ENCODE measurements at places on chromosomes 12 and 14. TPM values are rescaled to one million over a fixed set of nuclear protein-coding genes. Genes with fewer than 3 reads are reported as not detected.

The PTHLH gene
- total RNA-seq = not detected

The RNF212B gene
- total RNA-seq = not detected

The TBX5 gene
- not detected for total RNA-seq

The TGM1 gene
- total RNA-seq = 3.1 TPM

GRCh38 chr14:32934073-32934880 is 4.4 kb upstream of the NPAS3 start:
- H3K27me3 ChIP-seq = peaks cover 60% of the 10 kb centered on the region
- H3K27ac ChIP-seq = no peak overlapping the region
- no peaks in the 10 kb centered on the region for H3K36me3 ChIP-seq
- no peak for DNase-seq

- no peaks in the 10 kb centered on the region for H3K36me3 ChIP-seq
- H3K4me3 ChIP-seq = no peak overlapping the region
- no peak overlapping the region for H3K27ac ChIP-seq
- no peaks in the 10 kb centered on the region for H3K27me3 ChIP-seq
- H3K4me1 ChIP-seq = no peaks in the 10 kb centered on the region
These were observed 236.1 kb downstream of the C12orf50 start for GRCh38 chr12:87793131-87793530.

- DNase-seq = no peak
- no peak overlapping the region for H3K27ac ChIP-seq
- no peaks in the 10 kb centered on the region for H3K4me1 ChIP-seq
- H3K4me3 ChIP-seq = no peak overlapping the region
- H3K36me3 ChIP-seq = no peaks in the 10 kb centered on the region
- H3K27me3 ChIP-seq = peaks cover 2% of the 10 kb centered on the region
These were observed 62.0 kb upstream of the LMNTD1 start for GRCh38 chr12:25615119-25615518.

GRCh38 chr14:75521415-75522199 is 662 bp upstream of the BATF start:
- peak overlapping the region; percentile 98 for H3K27ac ChIP-seq
- peak; percentile 31 for DNase-seq
- H3K4me3 ChIP-seq = peak overlapping the region; percentile 90
- H3K27me3 ChIP-seq = no peaks in the 10 kb centered on the region
- peaks cover 54% of the 10 kb centered on the region for H3K4me1 ChIP-seq

DNA sequence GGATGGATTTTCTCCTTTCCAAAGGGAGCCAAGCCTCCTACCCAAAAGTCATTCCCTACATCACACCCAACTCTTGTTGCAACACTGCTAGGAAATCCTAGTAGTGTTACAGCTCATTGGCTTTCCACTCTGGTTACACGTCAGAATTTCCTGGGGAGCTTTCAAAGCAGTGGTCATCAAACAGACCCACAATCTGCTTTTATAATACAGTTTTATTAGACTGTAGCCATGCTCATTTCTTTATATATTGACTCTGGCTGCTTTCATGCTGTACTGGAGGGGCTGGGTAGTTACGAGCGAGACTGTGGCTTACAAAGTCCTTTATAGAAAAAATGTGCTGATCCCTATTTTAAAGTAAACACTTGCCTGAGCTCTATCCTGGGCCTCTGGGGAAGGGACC is 34.3 kb downstream of the ZFYVE26 start:
- H3K4me1 ChIP-seq = no peaks in the 10 kb centered on the region
- peaks cover 32% of the 10 kb centered on the region for H3K36me3 ChIP-seq
- H3K4me3 ChIP-seq = no peak overlapping the region

DNA sequence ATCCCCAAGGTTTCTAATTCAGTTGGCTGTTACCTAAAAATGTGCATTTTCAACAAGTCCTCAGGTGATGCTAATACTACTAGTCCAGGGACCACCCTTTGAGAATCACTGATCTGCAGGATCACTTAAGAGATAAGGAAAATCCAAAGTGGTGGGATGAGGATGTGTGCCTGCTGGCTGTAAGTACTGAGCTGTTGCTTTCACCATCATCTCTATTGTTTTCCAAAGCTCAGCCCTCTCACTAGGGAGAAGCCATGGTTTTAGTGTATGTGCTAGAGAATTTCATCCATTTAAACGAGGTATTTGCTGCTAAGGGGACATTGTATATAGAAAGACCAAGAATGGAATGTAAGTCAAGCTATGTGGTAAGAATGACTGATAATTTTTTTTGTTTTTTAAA is 202.3 kb downstream of the KIF21A start:
- H3K36me3 ChIP-seq = no peaks in the 10 kb centered on the region
- no peaks in the 10 kb centered on the region for H3K4me1 ChIP-seq
- no peak for DNase-seq
- H3K4me3 ChIP-seq = no peak overlapping the region

- no peak overlapping the region for H3K27ac ChIP-seq
- H3K4me3 ChIP-seq = no peak overlapping the region
- H3K4me1 ChIP-seq = peaks cover 59% of the 10 kb centered on the region
- DNase-seq = no peak
- H3K36me3 ChIP-seq = no peaks in the 10 kb centered on the region
- H3K27me3 ChIP-seq = peaks cover 2% of the 10 kb centered on the region
These were observed 2.7 kb upstream of the SOAT2 start for GRCh38 chr12:53100466-53101151.

DNA sequence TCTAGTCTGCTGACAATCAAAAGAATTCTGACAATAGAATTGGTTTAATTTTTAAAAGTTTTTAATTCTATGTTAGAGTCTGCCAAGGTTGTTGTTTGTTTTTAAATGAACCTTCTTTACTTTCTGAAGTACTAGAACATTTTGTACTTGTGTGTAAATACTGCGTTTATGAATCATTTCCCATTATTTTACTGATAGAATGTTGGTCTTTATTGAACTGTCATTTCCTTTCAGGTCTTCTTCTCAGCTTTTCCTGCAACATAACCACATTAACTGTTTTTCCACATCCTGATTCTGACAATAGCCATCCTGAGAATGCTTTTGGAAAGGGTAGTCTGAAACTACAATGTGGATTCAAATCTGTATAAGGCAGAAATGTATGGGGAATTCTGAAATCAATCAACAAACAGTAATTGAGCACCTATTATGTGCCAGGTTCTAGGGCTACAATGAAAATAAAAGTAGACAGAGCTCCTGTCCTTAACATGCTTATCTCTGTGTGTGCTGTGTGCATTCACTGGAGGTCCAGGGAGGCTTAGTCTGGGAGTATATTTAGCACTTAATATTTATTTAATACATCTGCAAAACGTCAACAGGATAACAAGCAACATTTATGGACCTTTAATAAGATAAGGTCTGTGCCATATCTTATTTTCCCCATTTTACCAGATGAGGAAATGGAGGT is 73.1 kb upstream of the SLC38A2 start:
- no peak overlapping the region for H3K27ac ChIP-seq
- H3K4me3 ChIP-seq = no peak overlapping the region
- H3K36me3 ChIP-seq = no peaks in the 10 kb centered on the region
- H3K4me1 ChIP-seq = peaks cover 17% of the 10 kb centered on the region

- no peak overlapping the region for H3K27ac ChIP-seq
- peaks cover 39% of the 10 kb centered on the region for H3K36me3 ChIP-seq
- H3K27me3 ChIP-seq = no peaks in the 10 kb centered on the region
- DNase-seq = no peak
- no peaks in the 10 kb centered on the region for H3K4me1 ChIP-seq
- H3K4me3 ChIP-seq = no peak overlapping the region
These were observed 24.9 kb downstream of the LGALS3 start for GRCh38 chr14:55153951-55154350.

- H3K4me1 ChIP-seq = no peaks in the 10 kb centered on the region
- H3K27ac ChIP-seq = no peak overlapping the region
- no peaks in the 10 kb centered on the region for H3K27me3 ChIP-seq
- DNase-seq = no peak
These were observed 559.8 kb downstream of the RPL10L start for GRCh38 chr14:46091819-46092218.

DNA sequence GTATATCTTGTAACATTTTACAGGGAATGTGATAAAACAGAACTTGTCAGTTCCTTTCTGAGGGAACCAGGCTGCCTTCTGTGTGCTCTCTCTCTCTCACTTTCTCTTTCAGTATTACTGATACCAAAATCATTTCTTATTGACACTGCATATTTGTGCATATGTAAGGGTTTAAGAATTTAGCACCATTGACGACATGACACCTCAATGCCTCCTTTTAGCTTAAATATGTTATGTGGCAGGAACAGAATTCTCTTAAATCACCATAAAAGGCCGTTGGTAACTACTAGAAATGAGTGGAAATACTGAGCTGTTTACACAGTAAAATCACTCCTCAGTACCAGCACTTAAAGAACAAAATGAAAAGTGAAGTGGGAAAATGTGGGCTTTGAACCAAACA is 457.7 kb upstream of the SYT1 start:
- H3K27me3 ChIP-seq = no peaks in the 10 kb centered on the region
- H3K36me3 ChIP-seq = no peaks in the 10 kb centered on the region
- no peak overlapping the region for H3K27ac ChIP-seq

DNA sequence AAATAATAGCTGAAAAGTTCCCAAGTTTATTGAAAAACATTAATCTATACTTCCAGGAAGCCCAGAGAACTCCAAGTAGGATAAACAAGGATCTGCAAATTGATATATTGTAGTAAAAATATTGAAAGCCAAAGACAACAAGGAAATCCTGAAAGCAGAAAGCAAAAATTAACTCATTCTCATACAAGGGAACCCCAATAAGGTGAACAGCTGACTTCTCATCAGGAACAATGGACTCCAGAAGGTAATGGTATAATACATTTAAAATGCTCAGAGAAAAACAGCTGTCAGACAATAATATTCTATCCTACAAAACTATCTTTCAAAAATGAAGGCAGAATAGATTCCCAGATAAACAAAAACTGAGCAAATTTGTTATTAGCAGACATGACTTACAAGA is 138.1 kb upstream of the BMP4 start:
- no peaks in the 10 kb centered on the region for H3K27me3 ChIP-seq
- H3K36me3 ChIP-seq = no peaks in the 10 kb centered on the region
- no peaks in the 10 kb centered on the region for H3K4me1 ChIP-seq
- no peak for DNase-seq

DNA sequence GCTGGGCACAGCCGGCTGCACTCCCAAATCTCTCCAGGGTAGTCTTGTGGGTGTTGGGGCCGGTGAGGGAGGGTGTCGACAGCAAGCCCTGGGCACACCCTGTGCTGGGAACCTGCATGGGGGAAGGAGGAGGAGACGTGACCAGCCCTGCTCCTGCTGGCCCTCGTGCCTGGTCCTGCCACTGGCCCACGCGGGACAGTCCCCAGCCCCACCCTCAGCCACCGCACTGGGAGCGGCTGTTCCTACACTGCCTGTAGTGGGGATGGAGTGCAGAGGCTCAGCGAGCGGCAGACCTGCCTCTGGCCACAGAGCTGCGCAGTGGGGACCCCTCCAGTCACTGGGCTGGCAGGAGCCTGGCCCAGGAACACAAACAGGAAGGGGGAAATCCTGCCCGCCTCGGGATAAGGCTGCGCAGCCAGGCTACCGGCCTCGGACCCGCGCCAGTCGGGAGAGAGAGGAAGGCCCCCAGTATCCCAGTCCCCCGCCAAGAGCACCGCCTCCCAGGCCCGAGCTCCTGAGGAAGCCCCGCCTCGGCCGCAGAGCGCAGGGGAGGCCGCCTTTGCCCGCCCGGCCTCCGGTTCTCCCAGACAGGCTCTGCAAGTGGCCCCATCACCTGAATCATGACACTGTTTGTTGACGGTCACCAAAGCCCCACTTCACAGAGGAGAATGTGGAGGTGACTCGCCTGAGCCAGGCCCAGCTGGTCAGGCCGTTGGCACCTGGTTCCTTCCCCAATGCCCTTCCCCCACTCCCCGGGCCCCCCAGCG is 10.6 kb downstream of the AHNAK2 start:
- H3K4me1 ChIP-seq = no peaks in the 10 kb centered on the region
- no peak for DNase-seq
- no peak overlapping the region for H3K4me3 ChIP-seq
- peaks cover 11% of the 10 kb centered on the region for H3K27me3 ChIP-seq
- H3K36me3 ChIP-seq = no peaks in the 10 kb centered on the region
- H3K27ac ChIP-seq = no peak overlapping the region

GRCh38 chr14:80202888-80203562 is 8.3 kb downstream of the DIO2 start:
- no peaks in the 10 kb centered on the region for H3K4me1 ChIP-seq
- no peaks in the 10 kb centered on the region for H3K27me3 ChIP-seq
- peak; percentile 51 for DNase-seq
- H3K4me3 ChIP-seq = no peak overlapping the region
- H3K27ac ChIP-seq = no peak overlapping the region

DNA sequence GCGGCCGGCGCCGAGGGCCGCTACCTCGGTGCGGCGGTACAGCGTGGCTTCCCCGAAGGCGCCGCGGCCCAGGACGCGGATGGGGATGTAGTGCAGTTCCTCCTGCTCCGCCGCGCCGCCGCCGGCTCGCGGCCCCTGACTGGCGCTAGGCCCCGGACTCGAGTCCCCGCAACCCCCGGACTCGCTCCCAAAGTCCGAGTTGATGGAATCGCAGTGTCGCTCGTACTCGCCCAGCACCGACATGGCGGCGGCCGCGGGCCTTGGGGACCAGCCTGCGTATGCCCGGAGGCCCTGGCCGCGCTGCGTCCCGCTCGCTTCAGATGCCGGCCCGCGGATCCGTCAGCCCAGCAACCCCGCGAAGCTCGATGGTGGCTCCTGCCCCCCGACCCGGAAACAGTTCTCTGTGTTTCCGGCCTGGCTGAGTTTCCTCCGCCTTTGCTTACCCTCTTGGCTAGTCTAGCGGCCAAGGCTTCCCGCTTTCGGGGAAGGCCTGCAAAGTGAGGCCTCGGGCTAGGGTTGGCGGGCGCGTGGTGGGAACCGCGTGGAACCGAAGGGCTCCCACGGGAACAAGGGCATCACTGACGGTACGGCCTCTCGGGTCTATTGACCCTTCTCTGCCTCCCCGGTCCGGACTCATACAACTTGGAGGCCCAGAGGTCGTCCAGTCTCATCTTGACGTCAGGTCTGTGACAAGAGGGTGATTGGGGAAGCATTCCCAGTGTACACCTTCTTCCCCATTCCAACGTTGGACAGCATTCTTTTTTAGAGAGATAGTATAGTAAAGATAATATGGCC is at the start of gene NEK9:
Gene NEK9, minus strand, starts transcription at position 370 of the 795 bp plus-strand sequence. Its CDS starts 127 bp downstream, at position 243.
- H3K4me3 ChIP-seq = peak within 1 kb of the TSS; percentile 99
- H3K27ac ChIP-seq = peak within 1 kb of the TSS; percentile 99
- no peaks in the 10 kb centered on the region for H3K27me3 ChIP-seq
- H3K4me1 ChIP-seq = peaks cover 39% of the 10 kb centered on the region
- peaks cover 19% of the 10 kb centered on the region for H3K36me3 ChIP-seq

DNA sequence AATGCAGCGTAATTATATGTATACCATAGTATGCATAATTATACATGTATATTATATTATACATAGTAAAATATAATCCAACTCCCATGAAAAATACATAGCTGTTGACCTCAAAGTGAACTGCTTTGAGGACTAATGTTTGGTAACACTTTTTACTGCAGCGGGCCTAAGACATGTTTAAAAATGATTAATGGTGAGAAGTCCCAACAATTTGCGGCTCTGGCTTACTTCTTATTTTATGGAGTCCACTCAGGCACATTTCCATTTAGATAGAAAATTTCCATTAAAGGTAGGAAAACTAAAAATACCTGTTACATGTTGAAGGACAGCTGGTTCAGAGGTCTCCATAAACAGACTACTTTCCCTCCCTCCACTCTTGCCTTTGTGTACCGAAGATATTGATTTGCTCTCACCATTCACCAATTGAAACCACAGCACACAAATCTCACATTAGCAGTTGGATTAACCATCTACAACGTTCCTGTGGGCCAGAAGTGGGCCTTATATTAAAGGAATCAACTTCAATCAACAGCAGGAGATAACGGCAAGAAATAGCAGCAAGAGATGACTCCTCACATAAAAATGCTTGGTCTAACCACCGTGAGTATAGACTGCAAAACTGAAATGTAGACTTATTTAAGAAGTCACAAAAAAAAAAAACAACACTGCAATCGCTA is 14.1 kb upstream of the NT5DC3 start:
- H3K4me1 ChIP-seq = peaks cover 4% of the 10 kb centered on the region
- no peaks in the 10 kb centered on the region for H3K36me3 ChIP-seq

- no peaks in the 10 kb centered on the region for H3K27me3 ChIP-seq
- H3K27ac ChIP-seq = peak overlapping the region; percentile 11
- peaks cover 22% of the 10 kb centered on the region for H3K36me3 ChIP-seq
- peak; percentile 18 for DNase-seq
- peaks cover 19% of the 10 kb centered on the region for H3K4me1 ChIP-seq
These were observed 62.5 kb downstream of the ETNK1 start for GRCh38 chr12:22687361-22688076.

Data from activated CD8-positive, alpha-beta T cell treated with anti-CD3 and anti-CD28 coated beads for 36 hours (primary cell).